ENCODE measurements at places on chromosomes 12 and 14.

DNA sequence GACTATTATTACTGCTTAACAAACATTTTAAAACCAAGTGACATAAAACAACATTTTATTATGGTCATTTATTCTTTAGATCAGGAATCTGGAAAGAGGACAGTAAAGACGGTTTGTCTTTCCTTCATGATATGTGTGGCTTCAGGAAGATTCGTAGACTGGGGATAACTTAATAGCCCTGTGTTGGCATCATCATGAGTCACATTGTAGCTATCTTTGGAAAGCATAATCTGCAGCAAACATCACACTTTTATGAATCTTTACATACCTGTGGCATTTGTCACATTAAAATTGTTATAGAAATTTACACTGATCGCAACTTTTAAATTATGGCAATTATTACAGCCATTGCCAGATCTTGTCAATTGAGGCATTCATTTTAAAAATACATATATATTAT is 397.1 kb downstream of the NOVA1 start:
- DNase-seq = no peak

DNA sequence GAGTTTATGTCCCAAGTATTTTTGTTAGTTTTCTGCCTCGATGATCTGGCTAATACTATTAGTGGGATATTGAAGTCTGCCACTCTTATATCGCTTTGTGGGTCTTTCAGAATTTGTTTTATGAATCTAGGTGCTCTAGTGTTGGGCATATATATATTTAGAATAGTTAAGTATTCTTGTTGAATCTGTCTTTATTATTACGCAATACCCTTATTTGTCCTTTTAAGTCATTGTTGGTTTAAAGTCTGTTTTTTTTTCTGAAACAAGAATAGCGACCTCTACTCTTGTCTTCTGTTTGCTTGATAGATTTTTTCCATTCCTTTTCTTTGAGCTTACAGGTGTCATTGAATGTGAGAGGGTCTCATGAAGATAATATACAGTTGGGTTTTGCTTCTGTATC is 239.0 kb downstream of the ASCL1 start:
- DNase-seq = no peak

DNA sequence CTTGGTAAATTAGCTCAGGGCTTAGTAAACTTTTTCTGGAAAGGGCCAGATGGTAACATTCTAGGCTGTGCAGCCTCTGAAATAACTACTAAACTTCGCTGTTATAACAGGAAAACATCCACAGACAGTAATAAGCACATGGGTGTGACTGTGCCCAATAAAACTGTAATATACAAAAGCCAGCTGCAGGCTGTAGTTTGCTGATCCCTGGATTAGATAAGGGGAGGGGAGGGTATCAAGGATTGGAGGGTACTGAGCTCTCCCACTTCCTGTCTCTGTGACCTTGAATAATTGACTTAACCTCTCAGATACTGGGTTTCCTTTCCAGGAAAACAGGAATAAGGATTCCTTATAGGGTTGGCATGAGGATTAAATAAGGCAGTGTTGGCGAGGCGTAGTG is 81.2 kb downstream of the CCDC60 start:
- DNase-seq = no peak

- DNase-seq = no peak
Observed at GRCh38 chr12:19030603-19031002, 98.9 kb upstream of the PLEKHA5 start.

GRCh38 chr12:98416845-98417244 is 98.5 kb upstream of the TMPO start:
- DNase-seq = no peak

DNA sequence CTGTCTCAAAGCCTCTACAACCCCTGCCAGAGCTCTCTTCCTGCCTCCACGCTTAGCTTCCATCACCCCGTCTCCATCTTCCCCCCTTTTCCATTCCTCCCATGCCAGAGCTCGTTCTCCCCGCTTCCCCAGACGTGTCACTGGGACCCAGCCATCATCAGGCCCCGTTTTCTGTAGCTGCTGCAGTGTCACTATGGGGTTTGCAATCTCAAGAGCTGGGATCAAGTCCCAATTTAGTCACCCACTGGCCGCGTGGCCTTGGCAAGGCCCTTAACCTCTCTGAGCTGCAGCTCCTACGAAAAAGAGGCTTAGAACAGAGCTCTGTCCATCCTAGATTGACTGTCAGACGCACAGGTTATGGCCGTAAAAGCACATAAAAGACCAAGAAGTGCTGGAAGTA is 901 bp upstream of the FAIM2 start:
- no peak for DNase-seq

GRCh38 chr12:48486261-48486660 is 4.0 kb downstream of the C12orf54 start:
- DNase-seq = no peak

- DNase-seq = no peak
Observed at GRCh38 chr12:1391722-1392121, 202.7 kb downstream of the FBXL14 start.

- DNase-seq = no peak
Observed at GRCh38 chr12:90576707-90577106, 378.3 kb downstream of the CCER1 start.
